ENCODE measurements at places on chromosomes 1 and 21. TPM values are rescaled to one million over a fixed set of nuclear protein-coding genes. Genes with fewer than 3 reads are reported as not detected.

Gene LRIF1
- total RNA-seq: 6.9 TPM

Gene KLHDC9
- total RNA-seq: 9.3 TPM

Gene KRTAP10-5
- total RNA-seq: not detected

Gene GRIK1
- total RNA-seq: 3.2 TPM

Gene ACTL8
- not detected for total RNA-seq

Gene TTC22
- total RNA-seq: 43.5 TPM

Gene HEYL
- total RNA-seq: 8.8 TPM

Gene RNU1-4
- total RNA-seq: 19,908 TPM

DNA sequence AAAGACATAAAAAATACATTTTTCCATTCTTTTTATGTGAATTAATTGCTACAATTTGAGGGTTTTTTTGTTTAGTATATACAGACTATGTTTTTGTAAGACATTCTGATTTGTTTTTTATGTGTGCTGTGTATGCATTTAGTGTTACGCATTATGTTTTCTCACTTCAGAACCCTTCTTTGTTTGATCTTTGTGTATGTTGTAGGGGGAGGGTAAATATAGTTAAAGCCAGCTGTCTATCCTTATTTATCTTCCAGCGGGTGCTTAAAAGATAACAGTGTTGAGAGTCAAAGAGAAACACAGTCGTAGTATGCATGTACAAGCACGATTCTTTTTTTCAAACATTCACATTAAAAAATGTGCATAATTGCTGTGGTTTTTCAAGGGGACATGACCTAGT lies 97.5 kb upstream of the KIAA1614 start:
- no peak for DNase-seq

- DNase-seq: no peak
Measured at GRCh38 chr1:209546390-209547085, 37.0 kb upstream of the CAMK1G start.

DNA sequence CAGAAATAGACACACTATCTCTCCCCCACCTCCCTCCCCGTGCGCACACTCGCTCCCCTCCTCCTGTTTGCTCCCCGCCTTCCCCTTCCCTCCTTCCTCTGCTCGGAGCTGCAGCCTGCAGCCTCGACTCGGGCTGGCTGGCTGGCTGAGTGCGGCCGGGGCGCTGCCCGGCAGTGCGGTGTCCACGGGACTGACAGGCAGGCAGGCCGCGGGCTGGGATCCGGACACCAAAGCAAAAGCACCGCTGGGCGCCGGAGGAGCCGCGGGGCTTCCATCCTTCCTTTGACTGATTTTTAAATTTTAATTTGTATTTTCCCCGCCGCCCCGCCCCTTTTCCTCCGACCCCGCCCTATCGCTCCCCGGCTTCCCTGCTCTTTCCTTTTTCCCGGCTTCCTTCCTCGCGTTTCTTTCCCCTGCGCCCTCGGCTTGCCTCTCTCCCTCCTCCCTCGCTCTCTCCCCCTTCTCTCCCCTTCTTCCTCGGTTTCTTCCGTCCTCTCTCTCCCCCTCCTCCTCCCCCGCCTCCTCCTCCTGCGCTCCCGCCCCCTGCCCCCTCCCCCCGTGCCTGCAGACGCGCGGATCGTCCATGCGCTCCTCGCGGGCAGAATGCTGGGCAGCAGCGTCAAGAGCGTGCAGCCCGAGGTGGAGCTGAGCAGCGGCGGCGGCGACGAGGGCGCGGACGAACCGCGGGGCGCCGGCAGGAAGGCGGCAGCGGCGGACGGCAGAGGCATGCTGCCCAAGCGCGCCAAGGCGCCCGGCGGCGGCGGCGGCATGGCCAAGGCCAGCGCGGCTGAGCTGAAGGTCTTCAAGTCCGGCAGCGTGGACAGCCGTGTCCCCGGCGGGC lies 109.4 kb downstream of the NAV1 start:
- no peak for DNase-seq

DNA sequence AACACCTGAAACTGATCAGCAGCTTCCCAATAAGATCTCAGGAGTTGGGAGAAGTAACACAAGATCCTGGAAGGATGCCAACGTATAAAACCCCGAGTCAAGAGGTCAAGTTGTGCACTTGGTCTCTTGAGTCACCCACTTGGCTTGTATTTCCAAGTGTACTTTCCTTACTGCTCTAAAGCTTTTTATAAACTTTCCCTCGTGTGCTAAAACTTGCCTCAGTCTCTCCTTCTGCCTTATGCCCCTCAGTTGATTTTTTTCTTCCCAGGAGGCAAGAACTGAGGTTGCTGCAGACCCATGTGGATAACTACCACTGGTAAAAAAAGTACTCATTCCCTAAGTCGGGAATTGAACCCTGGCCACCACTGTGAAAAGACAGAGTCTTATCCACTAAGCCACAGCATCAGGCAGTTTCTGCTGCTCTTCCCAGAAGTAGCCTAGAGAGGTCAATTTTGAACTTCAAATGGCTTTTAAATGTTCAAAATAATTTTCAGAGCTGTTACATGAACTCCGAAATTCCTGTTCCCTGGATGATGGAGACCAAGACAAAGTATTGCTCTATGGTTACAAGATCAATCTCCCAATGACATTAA lies 28.9 kb downstream of the ITLN2 start:
- DNase-seq: no peak

GRCh38 chr21:30733026-30733425 lies 14.0 kb downstream of the KRTAP21-2 start:
- DNase-seq: no peak

DNA sequence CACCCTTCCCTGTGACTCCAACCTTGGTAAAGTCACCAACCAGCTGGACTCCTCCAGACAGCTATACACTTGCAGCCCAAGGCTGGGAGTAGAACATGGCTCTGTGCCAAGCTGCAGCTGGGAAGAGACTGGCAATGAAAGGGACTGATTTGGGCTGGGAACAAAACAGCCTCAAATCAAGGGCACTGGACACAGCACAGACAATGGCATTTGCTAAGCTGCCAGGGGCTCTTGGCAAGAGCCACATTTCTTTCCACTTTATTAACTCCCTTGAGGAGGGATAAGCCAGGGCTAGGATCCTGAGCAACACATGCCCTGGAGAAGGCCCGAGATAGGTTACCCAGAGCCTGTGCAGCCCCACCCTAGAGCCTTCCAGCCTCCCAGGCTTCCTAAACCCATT lies 12.0 kb downstream of the SYT11 start:
- no peak for DNase-seq

GRCh38 chr1:220703305-220703704 lies 13.1 kb downstream of the C1orf115 start:
- DNase-seq: no peak

- DNase-seq: no peak
Measured at GRCh38 chr1:97350662-97351061, 570.2 kb downstream of the DPYD start.

DNA sequence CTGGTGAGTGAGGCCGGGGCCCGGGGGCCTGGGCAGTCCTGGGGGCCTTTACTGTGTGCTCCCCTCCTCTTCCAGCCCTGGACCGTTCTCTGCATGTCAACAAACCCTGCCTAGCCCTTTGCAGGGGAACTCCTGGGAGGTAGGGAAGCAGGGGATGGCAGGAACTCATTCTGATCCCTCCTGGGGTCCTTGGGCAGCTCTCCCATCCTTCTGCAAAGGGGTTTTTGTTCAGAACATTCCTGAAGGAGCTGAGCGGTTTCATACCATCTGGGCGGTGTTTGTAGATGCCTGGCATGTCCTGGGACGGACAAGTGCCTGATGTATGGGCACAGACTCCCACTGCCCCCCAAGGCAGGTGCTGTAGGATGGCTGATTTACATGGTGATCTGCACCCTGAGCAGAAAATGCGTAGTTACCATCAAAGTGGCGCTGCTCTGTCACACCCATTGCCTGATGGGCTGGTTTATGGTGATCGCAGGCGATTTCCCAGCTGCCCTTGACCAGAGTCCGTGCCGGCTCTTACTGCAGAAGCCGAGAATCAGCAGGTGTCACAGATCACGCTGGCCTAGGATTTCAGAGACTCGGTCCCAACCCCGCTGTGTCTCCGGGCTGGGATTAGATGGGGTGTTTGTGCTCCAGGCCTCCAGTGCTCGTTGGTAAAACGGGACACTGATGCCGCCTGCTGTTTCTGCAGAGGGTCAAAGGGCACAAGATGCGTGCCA lies 71.6 kb upstream of the TRAPPC10 start:
- no peak for DNase-seq

GRCh38 chr1:227560393-227561173 lies 2.8 kb upstream of the ZNF678 start:
- DNase-seq: no peak

GRCh38 chr1:213417846-213418245 lies 366.8 kb downstream of the RPS6KC1 start:
- peak; percentile 70 for DNase-seq

DNA sequence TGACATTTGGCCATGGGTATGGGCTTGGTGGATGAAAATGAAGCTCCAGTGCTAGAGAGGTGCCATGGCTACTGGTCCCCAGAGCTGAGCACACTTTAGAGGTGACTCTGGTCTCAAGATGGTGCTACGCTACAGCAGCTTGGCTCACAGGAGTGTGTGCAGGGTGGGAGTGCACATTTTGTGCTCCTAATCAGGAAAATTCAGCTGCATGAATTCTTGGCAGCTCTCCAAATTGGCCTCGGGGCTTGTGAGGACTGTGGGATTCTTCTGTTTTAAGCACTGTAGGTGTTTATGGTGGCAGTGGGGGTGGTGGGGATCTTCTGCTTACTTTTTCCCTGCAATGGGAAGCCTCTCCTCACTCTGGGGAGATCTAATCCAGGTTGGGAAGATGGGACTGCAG lies 17.3 kb upstream of the TIPRL start:
- DNase-seq: peak; percentile 54

DNA sequence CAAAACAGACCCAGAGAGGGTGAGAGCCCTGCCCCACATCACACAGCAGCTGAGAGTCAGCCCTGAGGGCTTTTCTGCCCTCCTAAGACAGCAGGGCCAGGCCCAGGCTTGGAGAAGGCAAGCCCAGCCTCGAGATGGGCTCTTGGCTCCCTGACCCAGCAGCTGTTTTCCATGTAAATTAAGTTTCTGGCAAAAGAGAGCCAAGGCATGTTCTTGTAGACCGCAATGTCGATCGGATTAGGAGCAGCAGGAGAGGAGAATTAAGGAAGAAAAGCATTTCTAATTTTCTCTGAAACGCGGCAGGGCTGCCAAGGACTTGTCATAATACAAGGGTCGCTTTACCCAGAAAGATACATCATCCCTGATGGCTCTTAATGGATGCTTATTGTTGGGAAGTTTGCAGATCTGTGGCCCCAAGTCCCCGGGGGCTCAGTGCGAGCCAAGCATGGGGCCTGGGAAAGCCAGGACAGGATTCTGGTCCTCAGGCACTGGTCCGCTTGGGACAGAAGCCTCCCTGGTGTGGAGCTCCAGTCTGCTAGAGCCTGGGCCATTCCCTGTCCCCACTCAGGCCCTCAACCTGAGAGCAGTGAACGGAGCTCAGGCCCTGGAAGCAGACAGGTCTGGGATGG lies 62.8 kb downstream of the DMRTB1 start:
- DNase-seq: no peak

DNA sequence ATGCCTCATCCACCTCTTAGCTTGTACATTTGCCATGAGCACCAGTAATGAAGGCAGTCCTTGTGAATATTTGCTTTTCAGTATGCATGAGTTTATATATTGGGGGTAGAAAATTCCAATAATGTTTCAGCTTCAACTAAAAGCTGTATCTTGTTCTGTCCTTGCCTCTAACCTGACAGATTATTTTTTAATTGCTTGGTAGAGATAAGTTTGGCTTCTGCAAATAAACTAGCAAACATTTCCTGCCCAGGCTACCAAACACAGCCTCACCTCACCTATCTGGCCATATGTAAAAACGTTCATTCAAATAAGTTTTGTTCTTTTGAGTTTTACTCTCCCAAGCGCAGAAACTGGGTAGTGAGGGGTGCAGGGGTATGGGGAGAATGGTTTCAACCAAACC lies 75.6 kb upstream of the HOOK1 start:
- no peak for DNase-seq

DNA sequence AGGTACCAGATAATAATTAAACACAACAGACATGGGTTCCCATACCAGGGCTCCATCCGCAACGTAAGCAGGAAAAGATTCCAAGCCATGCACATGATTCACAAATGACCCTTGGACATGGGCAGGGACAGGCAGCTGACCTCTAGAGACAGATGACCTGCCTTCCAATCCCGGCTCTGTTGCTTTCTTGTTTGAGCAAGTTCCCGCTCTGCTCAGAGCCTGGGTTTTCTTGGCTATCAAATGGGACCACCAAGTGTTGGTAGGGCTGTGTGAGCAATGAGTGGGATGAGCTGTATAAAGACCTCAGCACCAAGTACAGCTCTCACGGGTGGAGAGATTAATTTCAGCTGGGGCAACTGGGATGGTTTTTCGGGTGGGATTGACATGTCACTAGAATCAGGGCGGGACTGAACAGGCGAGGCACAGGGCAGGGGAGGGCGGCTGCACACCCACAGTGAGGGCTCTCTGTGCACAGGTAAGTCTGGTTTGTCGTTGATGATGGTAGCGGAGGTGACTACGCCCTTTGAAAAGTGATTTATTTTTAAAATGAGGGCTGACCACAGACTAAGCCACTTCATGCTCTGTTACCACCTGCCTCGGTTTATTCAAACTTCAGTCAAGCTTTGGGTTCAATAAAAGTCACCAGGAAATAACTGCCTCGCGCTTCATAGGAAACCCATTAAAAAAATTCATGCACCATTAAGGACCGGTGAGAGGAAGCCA lies 57.5 kb upstream of the IFFO2 start:
- peak; percentile 87 for DNase-seq

DNA sequence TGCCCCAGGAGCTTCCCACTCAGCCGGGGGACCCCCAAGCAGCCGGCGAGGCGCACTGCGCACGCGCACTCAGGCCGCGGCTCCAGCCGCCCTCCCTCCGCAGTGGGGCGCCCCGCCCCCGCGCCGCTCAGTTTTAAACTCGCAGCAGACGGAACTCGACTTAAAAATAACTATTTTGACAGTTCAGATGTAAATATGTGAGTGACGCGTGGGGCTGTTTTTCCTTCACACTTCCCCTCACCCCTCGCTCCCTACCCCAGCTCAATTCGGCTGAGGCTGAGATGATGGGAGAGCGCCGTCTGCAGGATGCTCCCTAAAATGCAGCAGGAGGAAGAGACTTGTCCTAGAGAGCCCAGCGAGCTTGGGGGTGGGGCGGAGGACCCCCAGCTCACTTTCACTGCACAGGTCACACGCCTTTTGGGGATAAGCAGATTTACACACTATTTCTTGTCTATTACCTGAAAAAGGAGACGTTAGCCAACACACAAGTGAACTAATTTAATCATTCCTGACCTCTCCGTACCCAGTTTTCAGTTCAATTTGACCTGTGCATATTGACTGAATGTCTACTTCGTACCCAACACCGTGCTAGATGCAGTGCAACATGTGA lies 8.9 kb upstream of the LEMD1 start:
- no peak for DNase-seq

GRCh38 chr1:203751051-203751450 lies 13.9 kb upstream of the LAX1 start:
- no peak for DNase-seq
